T-helper 22 cell (primary cell): ENCODE measurements at places on chromosomes 7 and 10.

DNA sequence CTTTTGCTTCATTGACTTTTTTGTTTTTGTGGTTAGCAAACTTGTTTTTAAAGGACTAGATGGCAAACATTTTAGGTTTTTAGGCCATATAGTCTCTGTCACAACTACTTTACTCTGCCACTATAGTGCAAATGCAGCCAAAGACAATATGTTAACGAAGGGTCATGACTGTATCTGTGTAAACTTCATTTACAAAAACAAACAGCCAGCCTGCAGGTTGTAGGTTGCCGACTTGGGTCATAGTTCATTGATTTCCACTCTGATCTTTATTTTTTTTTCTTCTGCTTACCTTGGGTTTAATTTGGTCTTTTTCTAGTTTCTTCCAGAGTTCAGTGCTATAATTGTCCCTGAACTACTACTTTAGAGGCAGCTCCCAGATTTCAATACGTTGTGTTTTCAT is 120.0 kb downstream of the ARHGAP22 start:
- no peak for DNase-seq

GRCh38 chr7:21448974-21449373 is 21.1 kb downstream of the SP4 start:
- DNase-seq, result no peak

DNA sequence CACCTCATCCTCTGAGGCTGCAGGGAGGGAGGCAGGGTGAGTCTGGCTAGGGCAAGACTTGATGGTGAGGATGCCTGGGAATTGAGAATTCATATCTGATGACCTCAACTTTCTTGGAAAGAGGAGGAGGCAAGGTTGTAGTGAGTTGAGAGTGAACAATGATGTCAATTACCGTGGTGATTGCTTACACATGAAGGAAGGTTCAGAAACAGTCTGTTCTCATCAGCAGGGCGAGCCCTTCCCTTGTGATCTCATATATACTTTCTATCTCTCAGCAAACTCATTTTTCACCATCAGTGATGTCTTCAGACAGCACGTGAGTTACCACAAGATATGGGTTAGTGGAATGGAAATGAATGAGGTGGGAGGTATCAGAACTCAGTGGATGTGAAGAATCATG is 20.1 kb upstream of the COL13A1 start:
- DNase-seq, result no peak

DNA sequence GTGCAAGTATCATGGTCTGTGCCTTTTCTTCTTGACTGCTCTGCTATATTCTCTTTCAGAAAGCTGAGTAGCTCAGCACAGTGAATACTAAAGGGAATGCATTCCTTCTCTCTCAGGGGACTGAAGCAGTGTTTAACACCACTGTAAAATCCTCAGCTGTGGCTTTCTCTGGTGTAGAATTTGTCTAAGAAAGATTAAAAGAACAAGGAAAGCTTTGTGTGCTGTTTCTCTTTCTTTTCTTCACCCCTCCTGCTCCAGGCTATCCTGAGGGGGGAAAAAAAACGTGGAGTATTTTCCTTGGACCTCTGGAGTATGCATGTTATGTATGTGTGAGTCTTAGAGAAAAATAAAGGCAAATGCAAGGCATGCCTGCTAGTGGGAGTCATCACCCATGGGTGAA is 383.9 kb downstream of the AUTS2 start:
- no peak for DNase-seq

- no peak for DNase-seq
Measured at GRCh38 chr10:114516356-114516755, 112.1 kb upstream of the AFAP1L2 start.

GRCh38 chr7:121329191-121330052 is 622 bp downstream of the WNT16 start:
- no peak for DNase-seq

DNA sequence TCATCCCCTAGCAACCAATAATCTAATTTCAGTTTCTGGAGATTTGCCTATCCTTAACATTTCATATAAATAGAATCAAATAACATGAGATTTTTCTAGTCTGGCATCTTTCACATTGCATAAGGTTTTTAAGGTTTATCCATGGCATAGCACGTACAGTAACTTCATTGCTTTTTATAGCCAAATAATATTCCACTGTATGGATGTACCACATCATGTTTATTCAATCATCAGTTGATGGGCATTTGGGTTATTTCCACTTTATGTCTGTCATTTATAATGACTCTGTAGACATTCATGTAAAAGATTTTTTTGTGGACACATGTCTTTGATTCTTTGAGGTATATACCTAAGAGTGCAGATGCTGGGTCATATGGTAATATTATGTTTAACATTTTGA is 1052.6 kb downstream of the DNAJB9 start:
- DNase-seq, result no peak

- DNase-seq, result no peak
Measured at GRCh38 chr7:90022213-90022612, 132.1 kb upstream of the STEAP1 start.

GRCh38 chr7:17429579-17429978 is 131.1 kb downstream of the AHR start:
- DNase-seq, result no peak

GRCh38 chr7:7569081-7569527 is 2.4 kb downstream of the MIOS start:
- no peak for DNase-seq

GRCh38 chr7:11466517-11467105 is 365.4 kb downstream of the THSD7A start:
- no peak for DNase-seq

GRCh38 chr7:30796105-30796869 is 25.1 kb downstream of the MINDY4 start:
- DNase-seq, result no peak

GRCh38 chr10:13717936-13718772 is 131.4 kb downstream of the PRPF18 start:
- peak; percentile 3 for DNase-seq

GRCh38 chr7:151411551-151411950 is 1.7 kb upstream of the WDR86 start:
- no peak for DNase-seq

DNA sequence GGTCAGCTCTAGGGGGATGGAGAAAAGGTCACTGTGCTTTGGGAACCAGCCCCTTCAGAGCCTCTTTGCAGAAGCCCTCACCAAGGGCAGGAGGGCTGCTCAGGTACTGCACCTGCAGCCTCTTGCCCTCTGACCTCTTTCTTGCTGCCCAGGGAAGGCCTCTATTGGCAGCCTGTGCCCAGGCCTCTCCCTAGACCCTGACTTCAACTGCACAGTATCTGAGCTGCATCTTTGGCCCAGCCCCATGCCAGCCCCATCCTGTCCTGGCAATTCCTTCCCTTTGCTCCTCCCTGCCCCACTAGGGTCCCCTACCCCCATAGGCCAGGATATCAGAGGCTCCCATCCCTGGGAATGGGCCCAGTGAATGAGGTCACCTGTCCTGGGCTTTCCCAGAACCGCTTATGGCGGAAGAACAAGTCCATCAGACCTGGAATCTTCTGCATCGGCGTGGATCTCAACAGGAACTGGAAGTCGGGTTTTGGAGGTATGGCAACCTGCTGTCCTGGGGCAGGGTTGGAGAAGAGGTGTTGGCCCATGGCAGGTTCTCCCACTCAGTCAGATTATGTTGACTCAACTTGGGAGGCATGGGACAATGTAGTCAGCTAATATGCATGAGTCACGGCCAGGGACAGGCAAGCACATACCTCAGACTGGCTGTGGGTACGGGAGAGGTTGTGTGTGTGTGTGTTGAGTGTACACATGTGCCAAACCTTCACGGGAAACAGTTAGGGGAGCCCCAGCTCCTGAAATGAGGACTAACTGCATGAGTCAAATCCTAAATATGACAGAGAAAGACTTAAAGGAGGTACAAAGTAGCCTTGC is 17.1 kb upstream of the CPA1 start:
- no peak for DNase-seq

- DNase-seq, result no peak
Measured at GRCh38 chr10:132613566-132614348, 76.2 kb downstream of the INPP5A start.

DNA sequence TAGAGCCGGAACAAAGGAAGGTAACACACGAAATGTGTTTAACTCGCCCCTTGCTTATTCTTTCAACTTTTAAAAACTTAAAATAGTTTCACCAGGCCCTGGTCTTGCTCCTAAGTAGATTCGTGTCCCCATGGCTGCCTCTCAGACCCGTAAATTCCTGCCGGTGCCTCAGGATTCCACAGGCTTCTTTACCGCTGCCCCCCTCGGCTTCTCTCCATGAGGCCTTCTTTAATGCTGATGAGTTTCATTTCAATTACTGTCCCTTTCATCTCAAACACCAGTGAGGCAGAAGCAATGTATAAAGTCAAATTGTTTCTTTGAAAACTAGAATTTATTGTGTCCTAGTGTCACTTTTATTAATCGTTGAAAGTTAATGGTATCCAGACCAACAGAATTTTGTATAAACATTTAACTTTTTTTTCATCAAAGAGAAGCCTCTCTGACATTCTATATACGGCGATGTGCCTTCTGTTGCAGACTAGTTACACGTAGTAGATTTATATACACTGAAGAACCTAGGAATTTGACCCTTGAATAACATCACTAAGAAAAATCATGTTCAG is 225.2 kb downstream of the C7orf25 start:
- DNase-seq, result no peak

GRCh38 chr10:31830887-31831286 is 97.7 kb downstream of the ARHGAP12 start:
- no peak for DNase-seq

- no peak for DNase-seq
Measured at GRCh38 chr7:128876978-128877755, 14.5 kb downstream of the ATP6V1F start.

GRCh38 chr7:114047889-114048288 is 129.1 kb upstream of the PPP1R3A start:
- no peak for DNase-seq
